NCI-H774 (cell line): ENCODE measurements at places on chromosomes 1 and 21.

DNA sequence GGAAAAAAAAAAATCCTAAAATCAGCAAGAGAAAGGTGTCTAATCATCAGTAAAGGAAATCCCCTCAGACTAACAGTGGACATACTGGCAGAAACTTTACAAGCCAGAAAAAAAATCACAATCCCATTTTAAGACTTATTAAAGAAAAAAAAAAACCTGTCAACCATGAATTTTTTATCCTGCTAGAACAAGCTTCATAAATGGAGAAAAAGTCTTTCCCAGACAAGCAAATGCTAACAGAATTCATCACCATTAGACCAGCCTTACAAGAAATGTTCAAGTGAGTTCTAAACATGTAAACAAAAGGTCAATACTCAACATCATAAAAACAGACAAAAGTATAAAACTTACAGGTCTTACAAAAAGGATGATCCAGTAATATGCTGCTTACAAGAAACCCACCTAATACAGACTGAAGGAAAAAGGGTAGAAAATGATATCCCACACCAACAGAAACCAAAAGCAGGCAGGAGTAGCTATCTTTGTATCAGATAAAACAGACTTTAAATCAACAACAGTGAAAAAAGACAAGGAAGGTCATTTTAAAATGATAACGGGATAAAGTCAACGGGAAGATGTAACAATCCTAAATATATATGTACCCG is 129.6 kb downstream of the EVI5 start:
- DNase-seq = no peak

- DNase-seq = no peak
These were observed 18.2 kb downstream of the COQ8A start for GRCh38 chr1:226958300-226958699.

DNA sequence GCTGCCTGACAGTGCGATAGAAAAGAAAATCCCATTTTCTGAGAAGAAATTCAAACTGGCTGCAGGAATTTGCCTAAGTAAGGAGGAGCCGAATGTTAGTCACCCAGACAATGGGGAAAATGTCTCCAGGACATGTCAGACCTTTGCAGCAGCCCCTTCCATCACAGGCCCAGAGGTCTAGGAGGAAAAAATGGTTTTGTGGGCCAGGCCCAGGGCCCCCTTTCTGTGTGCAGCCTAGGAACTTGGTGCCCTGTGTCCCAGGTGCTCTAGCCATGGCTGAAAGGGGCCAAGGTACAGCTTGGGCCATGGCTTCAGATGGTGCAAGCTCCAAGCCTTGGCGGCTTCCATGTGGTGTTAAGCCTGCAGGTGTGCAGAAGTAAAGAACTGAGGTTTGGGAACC is 14.6 kb downstream of the ZBTB21 start:
- no peak for DNase-seq

GRCh38 chr21:36858320-36858957 is 108.0 kb downstream of the HLCS start:
- no peak for DNase-seq

- no peak for DNase-seq
These were observed 1.6 kb downstream of the ADGRL2 start for GRCh38 chr1:81802457-81802706.

GRCh38 chr1:172764378-172764777 is 105.5 kb downstream of the FASLG start:
- DNase-seq = no peak

DNA sequence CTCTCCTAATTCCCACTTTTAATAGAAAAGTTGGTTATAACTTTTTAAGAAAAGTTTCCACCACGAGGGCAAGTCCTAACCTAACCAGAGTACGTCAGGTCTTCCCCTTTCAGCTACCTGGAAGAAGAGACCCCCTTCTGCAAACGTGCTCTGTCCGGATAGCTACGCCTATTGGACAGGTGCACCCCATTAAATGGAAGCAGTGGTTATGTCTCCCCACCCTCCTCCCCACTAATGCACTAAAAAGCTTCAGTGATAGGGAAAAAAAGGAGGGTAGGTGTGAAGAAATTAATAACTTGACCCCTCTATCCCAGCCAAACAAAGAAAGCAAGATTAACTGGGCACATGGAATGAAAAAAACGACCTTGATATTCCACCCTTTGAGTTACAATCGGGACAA is 7.7 kb downstream of the GLUL start:
- DNase-seq = no peak

DNA sequence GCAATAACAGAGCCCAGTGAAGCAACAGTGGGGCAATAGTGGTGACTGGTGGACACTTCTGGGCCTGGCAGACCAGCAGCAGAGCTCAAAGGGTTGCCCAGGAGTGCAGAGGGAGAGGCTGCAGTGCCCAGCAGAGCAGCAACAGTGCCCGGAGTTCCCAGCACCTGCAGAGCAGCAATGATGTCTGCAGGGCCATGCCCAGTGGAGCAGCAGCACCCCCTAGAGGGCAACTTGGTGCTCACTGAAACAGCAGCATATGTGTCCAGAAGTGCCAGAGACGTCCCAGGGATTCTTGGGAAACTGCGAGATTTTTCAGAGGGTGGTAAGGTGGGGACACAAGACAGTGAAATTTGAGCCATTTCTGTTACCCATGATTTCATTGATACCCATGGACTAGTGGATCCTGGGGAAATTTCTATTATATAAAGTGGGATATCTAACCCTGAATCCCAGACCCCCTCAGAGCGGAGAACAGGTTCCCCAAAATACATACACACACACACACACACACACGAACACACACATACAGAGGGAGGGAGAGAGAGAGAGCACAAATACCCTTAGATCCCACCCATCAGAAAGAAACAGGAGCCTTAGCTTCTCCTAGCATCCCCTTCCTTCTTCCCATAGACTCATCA is 156.9 kb upstream of the GJB5 start:
- peak; percentile 93 for DNase-seq

GRCh38 chr1:151289080-151289935 is 7.2 kb downstream of the ZNF687 start:
- DNase-seq = no peak

- peak; percentile 42 for DNase-seq
These were observed 4.4 kb upstream of the LGR6 start for GRCh38 chr1:202189001-202189790.

DNA sequence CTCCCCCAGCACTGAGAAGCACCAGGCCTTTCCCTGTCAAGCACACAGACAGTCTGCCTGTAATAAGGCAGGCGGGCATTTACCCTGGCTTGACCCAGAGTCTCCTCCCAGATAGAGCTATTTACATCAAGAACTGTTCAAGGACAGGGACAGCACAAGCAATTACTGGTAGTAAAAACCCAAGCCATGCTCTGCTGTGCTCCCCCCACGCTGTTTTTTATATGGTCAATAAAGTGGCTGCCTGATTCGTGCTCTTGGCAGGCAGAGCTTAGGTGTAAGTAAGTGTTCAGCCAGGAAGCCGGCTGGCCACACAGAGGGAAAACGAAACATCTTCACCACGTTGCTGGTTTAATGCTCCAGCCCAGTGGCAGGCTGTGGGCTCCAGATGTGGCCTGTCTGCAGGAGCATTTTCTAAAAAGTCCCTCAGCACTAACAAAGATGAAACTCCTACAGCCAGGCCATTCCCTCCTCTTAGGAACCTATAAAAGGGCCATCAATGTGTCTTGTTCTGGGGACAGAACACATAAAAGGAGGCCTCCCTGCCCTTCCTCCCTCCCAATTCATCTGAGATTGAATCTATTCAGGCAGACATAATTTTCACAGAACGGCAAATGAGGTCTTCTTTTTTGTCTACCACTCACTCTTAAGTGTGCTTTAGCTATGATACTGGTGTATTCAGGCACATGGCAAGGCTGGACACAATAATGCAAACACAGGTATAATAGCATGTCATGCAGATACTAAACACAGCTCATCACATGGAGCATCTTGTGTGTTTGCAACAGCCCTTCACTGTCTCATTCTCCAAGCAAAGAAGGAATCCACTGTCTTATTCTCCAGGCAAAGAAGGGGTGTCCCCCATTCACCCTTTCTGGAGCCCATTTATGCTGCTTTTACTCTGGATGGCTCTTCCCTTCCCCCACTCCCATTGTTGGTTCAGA is 378.9 kb downstream of the HHAT start:
- DNase-seq = no peak
